GM13976 (cell line): ENCODE measurements at places on chromosomes 5 and 9.

DNA sequence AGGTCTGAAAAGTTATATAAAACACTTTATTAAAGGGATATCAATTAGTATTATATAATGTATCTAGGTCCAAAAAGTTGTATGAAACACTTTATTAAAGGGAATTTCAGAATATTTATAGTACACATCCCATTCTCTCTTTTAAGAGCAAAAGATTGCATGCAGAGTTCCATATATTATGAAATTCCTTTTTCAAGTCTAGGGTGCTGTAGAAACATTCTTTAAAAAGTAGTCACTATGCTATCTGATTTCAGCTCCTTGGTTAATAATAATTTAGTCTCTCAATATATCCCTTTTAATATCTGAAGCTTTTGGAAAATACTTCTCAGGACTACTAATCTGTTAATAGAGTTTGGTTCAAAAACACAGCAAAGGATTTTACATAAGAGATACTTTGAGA, 1496.1 kb upstream of the C9orf72 start:
- no peak for DNase-seq

- no peak for DNase-seq
Observed at GRCh38 chr9:13786131-13786530, 506.6 kb upstream of the MPDZ start.

DNA sequence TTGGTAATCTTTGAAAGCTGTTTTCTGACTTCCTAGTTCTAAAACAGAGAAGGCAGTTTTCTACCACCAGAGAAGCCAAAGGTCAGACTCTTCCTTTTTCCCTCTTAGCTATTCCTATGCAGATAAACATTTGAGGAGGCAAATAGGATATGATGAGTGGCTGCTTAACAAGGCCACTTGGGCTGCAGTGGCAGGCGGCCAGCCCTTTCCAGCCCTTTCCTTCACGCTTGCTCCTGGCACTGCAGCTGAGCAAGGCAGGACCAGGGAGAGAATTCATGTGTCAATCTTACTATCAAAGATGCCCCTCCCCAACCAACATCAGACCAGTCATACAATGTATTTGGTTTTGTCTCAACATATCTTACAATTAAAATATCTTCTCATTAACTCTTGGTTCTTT, 36.8 kb upstream of the RNF38 start:
- no peak for DNase-seq

DNA sequence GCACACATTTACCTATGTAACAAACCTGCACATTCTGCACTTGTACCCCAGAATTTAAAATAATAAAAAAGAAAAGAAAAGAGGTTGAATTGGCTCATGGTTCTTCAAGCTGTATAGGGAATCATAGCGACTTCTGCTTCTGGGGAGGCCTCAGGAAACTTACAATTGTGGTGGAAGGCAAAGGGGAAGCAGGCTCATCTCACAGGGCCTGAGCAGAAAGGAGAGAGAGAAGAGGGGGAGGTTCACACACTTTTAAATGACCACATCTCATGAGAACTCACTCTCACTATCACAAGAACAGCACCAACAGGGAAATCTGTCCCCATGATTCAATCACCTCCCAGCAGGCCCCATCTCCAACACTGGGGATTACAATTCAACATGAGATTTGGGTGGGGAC, 214.6 kb downstream of the CDK5RAP2 start:
- DNase-seq, result no peak

DNA sequence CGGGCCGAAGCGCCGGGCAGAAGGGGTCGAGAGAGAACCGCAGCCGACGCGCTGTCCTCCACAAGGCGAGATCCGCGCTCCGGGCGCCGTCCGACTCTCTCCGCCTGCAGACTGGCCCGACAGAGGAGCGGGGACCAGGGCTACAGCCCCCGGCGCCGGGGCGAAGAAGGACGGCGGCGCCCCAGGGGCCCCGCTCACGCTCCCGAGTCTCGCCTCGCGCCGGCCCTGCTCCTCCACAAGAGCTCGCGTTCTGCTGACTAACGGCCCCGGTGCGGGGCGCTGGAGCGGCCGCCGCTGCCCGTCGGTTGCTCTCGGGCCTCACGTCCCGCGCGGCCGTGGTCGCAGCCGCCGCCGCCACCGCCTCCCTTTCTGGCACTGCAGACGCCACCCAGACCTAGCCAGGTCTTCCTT, 338 bp downstream of the ABHD17B start:
- no peak for DNase-seq

- no peak for DNase-seq
Observed at GRCh38 chr5:125558016-125558415, 811.6 kb upstream of the ZNF608 start.

DNA sequence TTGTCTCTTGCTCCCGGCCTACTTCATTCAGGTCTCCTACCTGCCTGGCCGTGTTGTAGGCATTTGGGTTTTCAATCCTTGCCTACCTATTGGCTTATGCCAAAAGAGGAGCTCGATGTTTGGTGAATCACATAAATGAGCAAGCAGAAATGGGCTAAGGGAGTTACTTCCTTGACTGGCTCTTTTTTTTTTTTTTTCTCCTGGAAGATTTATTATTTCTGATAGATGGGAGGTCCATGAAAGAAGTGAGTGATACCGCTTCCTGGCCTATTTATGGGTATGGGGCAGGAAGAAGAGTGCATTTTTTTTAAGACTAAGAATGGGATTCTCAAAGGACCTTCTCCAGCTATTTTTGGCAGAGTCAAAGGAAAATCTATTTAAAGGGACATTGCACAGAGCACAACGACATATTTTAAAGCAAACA, 294.1 kb downstream of the ARHGAP26 start:
- no peak for DNase-seq

DNA sequence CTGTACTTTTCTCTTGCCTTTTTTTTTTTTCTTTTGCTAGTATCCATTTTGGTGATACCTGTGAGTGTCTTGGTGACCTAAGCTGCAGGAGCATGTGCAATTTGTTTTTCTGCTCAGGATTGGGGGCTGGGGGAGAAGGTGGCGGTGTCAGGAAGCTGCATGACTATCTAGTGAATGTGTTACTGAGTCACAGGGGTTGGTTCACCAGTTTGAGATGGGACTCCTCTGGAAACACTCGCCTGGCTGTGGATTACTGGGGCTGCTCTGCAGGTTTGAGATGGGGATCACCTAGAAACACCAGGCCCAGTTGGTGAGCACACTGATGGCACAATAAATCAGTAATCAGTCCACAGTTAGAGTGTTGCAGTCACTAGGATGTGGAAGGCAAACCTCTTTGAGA, 447.9 kb downstream of the SPATA31D1 start:
- DNase-seq, result no peak

GRCh38 chr5:143094087-143094521, 309.4 kb downstream of the NR3C1 start:
- DNase-seq, result no peak

GRCh38 chr5:103456476-103456875, 106.1 kb downstream of the NUDT12 start:
- DNase-seq, result no peak

- no peak for DNase-seq
Observed at GRCh38 chr9:90018688-90019087, 413.9 kb downstream of the GADD45G start.

- DNase-seq, result no peak
Observed at GRCh38 chr5:100505984-100506670, 29.0 kb upstream of the FAM174A start.

- DNase-seq, result no peak
Observed at GRCh38 chr5:89297066-89297465, 414.1 kb upstream of the MEF2C start.

DNA sequence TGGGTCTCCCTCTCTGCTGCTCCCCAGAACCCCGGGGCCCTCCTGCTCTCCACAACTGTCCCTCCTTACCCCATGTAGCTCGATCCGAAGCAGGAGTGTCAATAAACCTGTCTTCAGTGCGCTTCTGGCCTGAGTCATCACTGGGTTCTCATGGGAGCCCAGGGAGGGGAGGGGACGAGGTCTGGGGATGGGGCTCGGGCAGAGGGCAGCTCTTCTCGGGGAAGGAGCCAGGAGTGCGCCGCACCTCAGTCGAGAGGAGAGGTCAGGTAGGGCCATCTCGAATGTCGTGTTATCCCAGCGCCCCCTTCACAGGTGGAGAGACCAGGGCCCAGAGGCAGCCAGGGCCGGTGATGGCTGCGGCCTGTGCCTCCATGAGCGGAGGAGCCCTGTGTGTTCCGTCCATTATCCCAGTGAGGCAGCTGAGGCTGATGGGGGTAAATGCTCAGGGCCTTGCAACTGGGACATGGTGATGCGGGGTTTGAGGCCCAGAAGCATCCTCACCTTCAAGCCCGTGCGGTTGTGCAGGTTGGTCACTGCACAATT, 52.1 kb downstream of the LRSAM1 start:
- no peak for DNase-seq

DNA sequence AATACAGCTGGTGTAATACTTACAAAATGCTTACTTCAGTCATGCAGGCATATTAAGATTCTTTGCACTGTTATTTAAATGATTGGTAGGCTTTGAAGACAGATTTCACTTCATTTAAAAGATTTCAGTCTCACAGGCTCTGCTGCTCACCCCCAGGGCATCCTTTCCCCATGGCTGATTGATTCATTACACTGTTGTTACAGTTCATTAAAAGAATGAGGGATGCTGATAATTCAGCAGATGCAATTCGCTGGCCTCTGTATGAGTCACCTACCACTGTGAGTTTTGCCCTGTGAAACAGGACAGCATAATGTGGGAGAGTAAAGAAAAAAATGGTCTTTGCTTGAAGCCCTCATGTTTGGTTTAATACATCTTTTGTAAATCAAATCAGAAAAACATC, 246.9 kb downstream of the CYLC2 start:
- DNase-seq, result no peak
